Glutamatergic neuron (in vitro differentiated cells): ENCODE measurements at places on chromosomes 1 and 21. TPM values are rescaled to one million over a fixed set of nuclear protein-coding genes. Genes with fewer than 3 reads are reported as not detected.

Gene CELA2A
- total RNA-seq = not detected

DNA sequence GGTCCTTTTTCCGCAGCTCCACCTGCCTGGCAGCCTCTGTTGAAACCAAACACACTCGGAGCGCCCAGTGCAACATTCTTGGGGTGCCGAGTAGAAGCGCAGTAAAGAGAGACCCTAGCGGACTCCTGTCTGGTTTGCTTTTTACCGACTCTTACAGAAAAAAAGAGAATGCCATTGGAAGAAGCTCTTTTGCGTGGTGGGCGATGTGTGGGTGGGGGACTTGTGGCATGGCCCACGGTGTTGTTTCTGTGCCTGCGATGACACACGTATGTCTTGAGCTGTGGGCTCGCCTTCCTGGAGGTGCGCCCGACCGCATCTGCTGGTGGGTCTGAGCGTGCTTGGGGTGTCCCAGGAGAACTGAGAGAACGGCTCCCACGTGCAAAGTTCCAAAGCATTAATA, 7.3 kb upstream of the BARHL2 start:
- DNase-seq = no peak
- H3K4me3 ChIP-seq = peak overlapping the region; percentile 92
- H3K27me3 ChIP-seq = peaks cover 43% of the 10 kb centered on the region
- no peaks in the 10 kb centered on the region for H3K36me3 ChIP-seq
- H3K4me1 ChIP-seq = peaks cover 25% of the 10 kb centered on the region
- H3K27ac ChIP-seq = no peak overlapping the region

DNA sequence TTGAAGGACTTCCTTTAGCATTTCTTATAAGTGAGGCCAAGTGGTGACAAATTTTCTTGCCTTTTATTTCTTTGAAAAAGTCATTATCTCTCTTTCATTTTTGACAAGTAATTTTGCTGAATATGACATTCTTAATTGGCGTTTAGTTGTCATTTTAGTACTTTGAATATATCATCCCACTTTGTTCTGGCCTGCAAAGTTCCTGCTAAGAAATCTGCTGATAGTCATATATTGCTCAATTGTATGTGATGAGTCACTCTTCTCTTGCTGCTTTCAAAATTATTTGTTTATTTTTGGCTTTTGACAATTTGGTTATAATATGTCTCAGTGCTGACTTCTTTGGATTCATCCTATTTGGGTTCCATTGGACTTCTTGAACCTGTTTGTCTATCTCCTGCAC, 312.6 kb downstream of the DUSP10 start:
- no peak for DNase-seq
- H3K27me3 ChIP-seq = no peaks in the 10 kb centered on the region
- no peak overlapping the region for H3K27ac ChIP-seq
- H3K4me1 ChIP-seq = no peaks in the 10 kb centered on the region

DNA sequence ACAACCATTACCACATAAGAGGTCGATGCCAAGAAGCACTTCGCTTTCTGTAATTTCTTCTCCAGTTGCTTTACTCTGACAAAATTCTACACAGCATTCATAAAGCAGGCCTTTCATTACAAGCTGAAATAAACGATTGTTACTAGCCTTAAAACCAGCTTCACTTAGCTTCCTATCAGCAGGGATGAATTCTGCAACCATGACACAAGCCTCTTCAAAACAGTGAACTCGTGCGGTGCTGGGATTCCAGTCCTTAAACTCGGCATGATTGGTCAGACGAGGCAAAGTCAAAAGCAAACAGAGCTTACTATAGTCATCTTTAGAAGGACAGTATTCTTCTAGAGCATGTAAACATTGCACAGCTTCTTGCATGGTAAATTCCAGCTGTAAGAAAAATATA, 30.6 kb downstream of the WDR47 start:
- peaks cover 2% of the 10 kb centered on the region for H3K36me3 ChIP-seq
- no peaks in the 10 kb centered on the region for H3K4me1 ChIP-seq
- H3K27ac ChIP-seq = no peak overlapping the region
- no peak for DNase-seq
- no peak overlapping the region for H3K4me3 ChIP-seq

DNA sequence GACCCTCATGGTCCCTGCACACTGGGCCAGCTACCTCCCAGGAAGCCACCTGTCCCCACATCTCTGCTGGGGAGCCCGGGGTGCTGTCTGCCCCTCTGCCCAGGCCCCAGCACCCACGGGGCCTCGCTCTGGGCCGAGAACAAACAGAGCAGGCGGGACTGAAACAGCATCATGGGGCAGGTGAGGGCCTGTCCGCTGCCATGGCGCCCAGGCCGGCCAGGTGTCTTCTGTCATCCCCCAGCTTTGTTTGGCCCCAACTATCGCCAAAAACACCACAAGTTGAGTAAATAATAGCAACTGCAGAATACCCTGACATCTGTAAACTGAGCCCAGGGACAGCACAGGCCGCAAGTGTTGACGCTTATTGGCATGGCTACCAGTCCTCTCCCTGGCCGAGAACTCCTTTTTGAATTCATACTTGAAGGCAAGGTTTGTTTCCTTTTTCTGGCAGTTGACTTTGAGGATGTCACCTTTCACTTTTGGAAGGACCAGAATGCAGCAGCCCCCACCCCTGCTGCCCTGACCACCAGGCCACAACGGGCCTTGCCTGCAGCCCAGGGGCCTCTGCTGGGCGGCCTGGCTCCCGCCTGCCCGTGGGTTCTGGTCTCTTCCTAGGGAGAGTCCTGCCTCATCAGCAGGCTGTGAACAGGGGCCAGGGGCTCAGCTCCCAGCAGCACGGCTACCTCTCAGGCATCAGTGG, 152.7 kb downstream of the CASZ1 start:
- H3K27ac ChIP-seq = no peak overlapping the region
- no peak for DNase-seq
- no peaks in the 10 kb centered on the region for H3K36me3 ChIP-seq
- H3K4me3 ChIP-seq = no peak overlapping the region
- peaks cover 11% of the 10 kb centered on the region for H3K4me1 ChIP-seq
